Stimulated activated CD4-positive, alpha-beta T cell treated with anti-CD3 and anti-CD28 coated beads, Interleukin-12 subunit alpha, Interleukin-12 subunit beta, amount 100 ng/mL, for 24 hours (primary cell): ENCODE measurements at places on chromosomes 11 and 22.
A peak's percentile ranks its signal among the peaks of the same experiment; 100 is the strongest.

- DNase-seq = peak; percentile 79
These were observed 1.5 kb upstream of the KLHDC7B start for GRCh38 chr22:50544078-50544745.

DNA sequence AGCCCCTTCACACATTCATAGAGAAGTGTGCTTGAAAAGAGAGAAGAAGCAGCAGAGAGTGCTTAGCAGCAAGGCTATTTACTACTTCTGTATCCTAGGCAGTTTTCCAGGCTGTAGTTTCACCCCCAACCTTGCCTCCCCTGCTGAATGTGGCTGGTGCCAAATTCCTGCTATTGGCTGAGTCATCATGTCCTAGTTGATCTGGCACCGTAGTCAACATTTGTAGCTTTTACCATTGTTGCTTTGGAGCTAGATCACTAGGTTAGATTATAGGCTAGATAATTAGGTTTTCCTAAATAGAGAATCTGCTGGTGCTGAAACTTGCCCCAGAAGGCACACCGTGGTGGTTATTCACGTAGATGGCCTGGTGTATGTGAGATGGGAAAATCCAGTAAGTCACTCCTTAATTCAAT, 32.7 kb downstream of the ARHGAP42 start:
- no peak for DNase-seq

DNA sequence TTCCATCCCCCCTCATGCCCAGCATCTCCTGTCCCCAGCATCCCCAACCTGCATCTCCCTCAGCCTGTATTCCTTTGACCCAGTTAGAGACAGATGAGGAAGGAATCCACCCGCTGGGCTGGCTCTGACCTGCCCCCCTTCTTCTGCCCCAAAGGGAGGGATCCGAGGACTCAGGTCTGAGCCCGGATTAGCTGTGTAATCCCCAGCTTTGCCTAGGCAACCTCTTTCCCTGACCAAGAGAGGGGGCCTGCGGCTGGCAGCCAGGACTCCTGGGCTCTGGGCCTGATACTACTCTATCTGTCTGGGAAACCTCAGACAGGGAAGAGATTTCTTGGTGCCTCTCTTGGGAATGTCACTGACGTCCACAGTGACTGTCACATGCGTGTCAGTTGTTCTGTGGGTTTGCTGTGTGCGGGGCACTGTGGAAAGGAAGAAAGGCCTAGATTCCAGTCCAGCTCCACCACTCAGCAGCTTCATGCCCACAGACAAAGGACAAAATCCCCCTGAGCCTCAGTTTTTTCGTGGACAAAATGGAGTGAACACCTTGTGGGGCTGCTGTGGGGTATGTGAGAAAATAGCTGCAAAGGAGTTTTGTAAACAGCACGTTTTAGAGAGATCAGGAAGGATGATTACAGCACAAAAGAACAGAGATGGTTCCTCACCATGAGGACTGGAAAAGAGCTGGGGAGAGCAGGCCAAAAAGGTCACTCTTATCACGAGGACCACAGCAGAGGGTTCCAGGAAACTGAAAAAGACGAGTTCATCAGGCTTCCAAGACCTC, 1.3 kb upstream of the NDUFV1 start:
- no peak for DNase-seq

- DNase-seq = no peak
These were observed 1674.3 kb upstream of the RAG2 start for GRCh38 chr11:38272376-38272775.

GRCh38 chr11:2139621-2140337, 590 bp upstream of the IGF2 start:
- no peak for DNase-seq

DNA sequence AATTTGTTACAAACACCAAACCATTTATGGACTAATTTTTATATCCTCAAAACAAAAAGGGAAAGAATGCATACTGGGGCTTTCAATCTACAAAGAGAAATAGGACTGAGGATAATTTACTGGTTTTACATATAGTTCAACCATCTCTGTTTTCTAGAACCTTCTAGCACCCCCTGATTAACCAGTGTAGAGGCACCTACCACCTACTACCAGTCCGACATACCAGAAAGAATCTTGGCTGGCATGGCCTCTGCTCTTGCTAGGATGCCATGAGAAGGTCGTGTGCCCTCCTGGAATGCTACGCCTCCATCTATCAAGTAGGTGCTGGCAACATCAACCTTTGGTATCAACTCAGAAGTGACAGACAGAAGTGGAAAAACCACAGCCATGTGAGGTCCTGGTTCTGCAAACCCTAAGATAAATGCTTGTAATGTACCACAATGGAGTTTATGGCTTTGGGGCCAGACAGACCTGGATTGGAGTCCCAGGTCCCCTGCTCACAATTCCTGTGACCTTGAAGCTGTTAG, 28.2 kb downstream of the MYH9 start:
- DNase-seq = no peak

GRCh38 chr11:486189-486588, 20.9 kb downstream of the RNH1 start:
- no peak for DNase-seq

DNA sequence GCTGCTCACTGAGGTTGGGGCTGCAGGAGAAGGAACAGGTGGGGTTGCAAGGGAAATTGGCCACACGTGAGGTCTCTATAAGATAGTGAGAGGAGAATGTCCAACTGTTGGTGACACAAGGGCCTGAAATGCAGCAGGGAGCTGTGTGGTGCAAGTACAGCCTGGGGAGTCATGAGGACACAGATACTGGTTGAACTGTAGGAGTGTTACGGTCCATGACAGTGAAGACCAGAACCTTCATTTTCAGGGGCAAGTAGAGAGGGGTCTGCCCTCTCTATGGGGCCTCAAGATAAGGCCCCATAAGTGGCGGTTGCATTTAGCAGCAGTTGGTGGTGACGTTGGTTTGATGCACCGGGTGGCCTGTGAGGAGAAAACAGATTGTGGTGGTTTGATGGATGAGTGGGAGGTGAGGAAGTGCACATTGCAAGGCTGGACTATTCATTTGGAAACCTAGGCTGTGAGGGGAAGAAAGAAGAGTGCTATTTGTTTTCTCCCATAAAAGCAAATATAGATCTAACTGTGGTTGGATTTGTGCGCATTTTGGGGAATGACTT, 39.4 kb downstream of the MICAL2 start:
- peak; percentile 17 for DNase-seq

- DNase-seq = no peak
These were observed 703.3 kb upstream of the ANO5 start for GRCh38 chr11:21489416-21490115.

- no peak for DNase-seq
These were observed 60.4 kb downstream of the KCNJ1 start for GRCh38 chr11:128806506-128807261.

GRCh38 chr11:79392161-79392560, 48.7 kb downstream of the TENM4 start:
- no peak for DNase-seq

DNA sequence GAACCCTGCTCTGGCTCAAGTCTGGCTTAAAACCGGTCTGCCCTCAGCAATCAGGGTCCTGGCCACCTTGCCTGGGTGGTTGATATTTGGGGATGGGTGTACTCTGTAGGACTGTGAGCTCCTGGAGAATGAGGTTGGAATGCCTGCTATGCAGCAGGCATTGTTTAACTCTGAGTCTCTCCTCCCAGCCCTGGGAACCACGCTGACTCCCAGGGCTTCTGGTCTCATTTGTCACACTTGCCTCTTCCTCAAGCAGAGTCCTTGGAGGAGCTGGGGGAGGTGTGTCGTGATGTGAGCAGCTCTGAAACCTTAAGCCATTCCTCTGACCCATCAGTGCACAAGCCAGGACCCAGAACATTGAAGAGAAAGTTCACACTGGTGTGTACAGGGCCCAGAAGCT, 340.1 kb downstream of the MN1 start:
- DNase-seq = no peak

DNA sequence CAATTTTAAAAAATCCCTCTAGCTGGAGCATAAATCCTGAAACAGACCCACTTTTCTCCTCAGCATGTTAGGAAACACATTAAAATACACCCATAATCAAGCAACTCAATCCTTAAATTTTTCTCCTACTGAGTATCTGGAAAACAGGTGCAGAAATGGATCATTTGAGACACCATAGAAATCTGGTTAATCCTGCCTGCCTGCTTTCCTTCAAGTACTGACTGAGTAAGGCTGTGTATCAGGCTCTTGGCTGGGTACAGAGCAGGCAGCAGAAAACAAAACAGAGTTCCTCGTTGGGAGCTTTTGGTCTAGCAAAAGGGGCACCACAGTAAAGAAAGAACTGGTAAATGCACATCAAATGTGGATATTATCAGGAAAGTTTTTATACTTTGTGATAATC, 1.9 kb downstream of the KCNQ1OT1 start:
- DNase-seq = no peak

DNA sequence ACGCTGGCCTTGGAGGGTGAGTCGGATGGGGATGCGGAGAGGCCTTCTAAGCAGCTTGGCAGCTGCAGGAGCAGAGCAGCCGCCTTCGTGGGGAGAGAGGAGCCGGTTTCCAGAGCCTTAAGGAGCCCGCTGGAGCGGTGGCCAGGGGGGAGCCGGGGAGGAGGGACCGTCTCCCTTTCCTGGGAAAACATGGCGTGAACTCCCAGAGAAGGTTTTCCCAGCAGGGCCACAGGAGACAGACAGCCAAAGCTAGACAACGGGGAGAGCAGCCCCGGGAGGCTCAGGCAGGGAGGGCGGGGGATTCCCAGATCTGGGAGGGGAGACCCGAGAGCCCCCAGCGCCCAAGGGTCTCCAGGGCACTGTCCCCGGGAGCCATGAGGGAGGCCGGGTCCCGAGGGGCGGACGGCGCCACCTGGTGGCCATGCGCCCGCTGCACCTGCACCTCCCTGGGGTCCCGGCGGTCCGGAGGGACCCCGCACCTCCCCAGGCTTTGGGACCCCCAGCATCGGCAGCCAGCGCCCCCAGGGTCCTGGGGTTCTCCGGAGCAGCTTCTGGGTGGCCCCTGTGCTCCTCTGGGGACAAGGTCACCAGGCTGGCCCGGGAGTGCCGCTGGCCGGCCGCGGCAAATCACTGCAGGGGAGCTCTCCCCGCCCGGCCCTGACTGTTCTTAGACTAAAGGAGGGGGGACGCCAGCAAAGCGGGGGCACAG, 2.4 kb upstream of the SYT8 start:
- peak; percentile 54 for DNase-seq

DNA sequence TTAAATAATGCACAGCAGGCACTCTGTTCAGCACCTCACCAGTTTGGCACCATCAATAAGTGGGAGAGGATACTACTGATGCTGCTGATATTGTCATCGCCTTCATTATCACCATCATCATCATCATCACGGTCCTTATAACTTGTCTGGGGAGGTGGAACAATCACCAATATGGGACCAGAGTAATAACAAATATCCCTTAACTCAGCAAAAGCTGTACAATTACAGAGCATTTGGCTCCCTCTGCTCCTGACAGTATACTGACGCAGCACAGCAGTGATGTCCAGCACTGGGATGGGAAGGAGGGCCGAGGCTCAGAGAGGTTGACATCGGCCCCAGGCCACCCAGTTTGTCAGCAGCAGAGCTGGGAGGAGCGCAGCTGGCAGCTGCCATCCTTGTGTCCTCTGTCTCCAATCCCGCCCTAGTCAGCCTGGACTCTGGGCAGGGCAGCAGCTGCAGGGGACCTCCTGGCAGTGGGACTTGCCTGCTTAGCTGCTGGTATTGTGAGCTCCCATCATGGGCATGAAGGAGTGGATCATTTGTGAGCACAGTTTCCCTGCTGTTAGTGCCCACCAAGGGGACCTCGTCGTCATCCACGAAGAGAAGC, 90.0 kb downstream of the DHCR7 start:
- DNase-seq = no peak

- DNase-seq = peak; percentile 16
These were observed 74.6 kb upstream of the TEAD1 start for GRCh38 chr11:12599408-12600143.

DNA sequence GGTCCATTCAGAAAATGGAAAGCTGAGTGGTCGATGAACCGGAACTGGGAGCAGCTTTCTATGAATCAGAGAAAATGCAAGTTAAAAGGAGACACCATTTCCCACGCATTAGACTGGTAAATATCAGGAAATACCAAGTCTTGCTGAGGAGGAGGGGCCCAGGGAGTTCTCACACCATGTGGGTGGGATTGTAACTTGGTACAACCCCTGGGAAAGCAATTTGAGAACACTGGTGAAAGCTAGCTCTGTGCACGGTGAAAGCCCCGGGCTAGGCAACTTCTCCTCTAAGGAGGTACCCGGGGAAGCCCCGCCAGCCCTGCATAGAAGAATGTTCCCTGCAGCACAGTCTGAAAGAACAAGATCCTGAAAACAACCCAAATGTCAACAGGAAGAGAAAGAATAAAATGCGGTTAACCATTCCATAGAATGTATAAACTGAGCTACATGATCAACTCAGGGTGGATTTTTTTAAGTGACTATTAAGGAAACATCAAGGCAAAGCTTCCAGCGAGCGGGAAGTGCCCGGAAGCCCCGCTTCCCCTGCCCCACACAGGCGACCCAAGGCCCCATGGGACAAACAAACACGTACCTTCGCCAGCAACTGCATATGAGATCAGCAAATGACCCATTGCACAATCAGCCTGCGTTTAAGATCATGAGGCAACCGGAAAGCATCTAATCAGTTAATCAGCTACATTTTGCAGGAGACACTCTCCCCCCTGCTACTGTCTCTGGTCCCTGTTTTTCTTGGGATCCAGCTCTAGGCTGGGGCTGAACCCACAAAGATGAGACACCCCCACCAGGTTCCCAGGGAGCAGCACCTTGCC, 11.3 kb downstream of the SHANK2 start:
- DNase-seq = no peak

DNA sequence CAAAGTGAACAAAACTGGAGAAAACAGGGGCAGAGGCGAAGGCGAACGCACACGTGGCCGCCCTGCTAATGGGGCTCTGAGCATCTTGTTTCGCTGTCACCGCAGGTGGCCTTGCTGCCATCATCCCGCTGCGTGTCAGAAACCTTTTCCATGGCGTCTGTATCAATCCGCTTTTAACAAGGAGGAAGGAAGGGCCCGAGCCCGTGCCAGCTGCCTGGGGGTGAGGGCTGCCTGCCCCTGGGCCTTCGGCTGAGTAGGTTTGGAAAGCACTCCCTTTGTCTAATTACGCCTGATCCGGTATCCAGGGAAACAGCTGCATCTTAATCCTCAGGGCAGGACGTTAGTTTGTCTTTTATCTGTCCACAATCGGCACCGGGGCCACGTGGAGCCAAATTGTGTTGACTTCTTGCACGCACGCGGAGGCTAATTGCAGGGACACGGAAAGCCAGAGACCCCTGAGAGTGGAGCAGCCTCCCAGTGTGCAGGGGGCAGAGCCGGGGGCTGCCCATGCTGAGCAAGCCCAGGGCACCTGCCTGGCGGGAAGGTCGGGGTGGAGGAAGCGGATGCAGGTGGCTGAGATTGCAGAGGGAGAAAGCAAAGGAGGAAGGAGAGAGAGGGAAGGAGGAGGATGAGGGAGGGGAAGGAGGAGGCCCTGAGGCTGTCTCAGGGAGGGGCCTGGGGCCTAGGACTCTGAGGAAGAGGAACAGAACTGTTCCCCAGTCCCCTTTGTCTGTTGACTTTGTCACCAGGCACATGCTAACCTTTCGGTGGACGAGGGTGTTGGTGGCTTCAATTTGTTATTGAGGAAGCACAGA, 19.2 kb upstream of the TH start:
- no peak for DNase-seq

DNA sequence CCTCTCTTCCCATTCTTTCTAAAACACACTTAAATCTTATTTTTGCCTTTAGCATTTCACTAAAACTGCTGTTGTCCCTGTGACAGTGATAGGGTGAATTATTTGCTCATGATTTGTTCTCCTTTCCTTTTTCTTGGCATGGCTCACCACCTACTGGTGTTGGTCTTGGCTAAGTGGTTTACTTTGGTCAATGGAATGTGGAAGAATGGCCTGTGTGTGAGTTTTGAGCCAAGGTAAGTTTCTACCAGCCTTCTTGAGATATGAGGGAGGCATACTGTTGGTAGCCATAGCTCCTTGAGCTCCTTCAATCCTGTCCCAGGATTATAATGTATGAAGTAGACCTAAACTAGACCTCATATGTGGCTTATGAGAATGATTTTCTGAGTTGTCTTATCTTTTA, 506.3 kb upstream of the RAG2 start:
- no peak for DNase-seq
